ENCODE measurements at places on chromosomes 7 and 10. TPM values are rescaled to one million over a fixed set of nuclear protein-coding genes. Genes with fewer than 3 reads are reported as not detected.

DNA sequence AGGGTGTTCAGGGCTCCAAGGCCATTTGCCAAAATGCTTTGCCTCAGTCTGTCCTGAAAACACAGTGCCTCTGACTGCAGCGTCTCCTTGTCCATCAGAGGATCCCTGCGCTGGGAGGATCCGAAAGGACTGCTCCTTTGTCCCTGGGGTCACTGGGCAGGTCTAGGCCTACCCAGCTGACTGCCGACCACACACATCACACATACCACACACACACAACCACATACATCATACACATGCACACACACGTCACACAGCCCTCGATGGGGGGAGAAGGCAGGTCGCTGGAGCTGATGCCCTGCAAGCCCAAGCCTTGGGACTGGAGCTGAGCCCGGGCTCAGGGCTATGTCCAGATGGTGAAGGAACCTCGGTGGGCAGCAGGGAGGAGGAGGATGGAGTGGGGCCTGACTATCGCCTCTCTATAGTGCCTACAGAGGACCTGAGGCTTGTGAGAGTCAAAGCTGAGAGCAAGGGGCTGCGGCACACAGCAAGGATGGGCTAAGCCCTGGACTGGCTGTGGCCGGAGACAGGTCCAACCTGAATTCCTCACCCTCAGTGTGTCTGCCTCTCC is 29.1 kb downstream of the GPRIN2 start:
- no peak for DNase-seq

DNA sequence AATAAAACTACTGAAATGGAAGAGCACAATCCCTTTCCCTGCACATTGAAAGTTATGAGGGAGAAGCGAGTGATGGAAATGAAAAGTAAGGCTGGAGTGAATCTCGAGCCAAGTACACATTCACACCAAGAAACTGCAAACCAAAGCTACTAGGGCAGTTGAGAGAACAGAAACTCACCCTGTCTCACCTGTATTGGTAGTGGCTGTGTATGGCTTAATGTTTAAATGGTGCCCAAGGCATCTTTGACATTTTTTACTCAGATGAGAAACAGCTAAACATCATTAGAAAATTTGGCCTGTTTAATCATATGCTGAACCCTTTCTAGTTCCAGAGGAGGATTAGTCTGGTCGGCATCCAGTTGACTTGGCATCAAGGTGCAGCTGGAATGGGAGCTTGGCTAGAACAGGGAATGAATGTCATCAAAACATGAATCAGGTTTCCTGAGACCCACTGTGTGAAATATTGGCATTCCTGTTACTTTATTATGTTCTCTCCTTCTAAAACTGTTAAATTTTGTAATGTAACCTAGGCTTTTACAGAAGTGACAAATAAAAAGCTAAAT is 840.8 kb downstream of the GRM8 start:
- peak; percentile 2 for DNase-seq

- DNase-seq: no peak
Measured at GRCh38 chr7:94367949-94368348, 26.7 kb upstream of the COL1A2 start.

DNA sequence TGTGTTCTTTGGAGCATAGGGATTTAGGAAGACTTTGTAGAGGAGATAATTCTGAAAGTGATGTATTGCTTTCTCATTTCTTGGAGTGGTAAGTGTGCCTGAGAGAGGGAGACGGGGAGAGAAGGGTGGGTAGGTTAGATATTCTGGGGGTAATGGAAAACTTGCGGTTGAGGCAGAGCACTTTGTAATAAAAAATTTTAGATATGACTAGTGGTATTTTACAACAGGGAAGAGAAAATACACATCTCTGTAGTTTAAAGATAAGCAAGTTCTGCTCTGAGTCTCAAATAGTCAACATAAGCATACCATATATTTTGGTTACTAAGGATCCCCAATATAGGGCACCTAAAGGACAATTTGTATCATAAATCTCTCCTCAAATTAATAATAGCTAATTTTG is 6.6 kb downstream of the VPS50 start:
- no peak for DNase-seq

- no peak for DNase-seq
Measured at GRCh38 chr7:138712652-138713051, 11.5 kb upstream of the SVOPL start.

DNA sequence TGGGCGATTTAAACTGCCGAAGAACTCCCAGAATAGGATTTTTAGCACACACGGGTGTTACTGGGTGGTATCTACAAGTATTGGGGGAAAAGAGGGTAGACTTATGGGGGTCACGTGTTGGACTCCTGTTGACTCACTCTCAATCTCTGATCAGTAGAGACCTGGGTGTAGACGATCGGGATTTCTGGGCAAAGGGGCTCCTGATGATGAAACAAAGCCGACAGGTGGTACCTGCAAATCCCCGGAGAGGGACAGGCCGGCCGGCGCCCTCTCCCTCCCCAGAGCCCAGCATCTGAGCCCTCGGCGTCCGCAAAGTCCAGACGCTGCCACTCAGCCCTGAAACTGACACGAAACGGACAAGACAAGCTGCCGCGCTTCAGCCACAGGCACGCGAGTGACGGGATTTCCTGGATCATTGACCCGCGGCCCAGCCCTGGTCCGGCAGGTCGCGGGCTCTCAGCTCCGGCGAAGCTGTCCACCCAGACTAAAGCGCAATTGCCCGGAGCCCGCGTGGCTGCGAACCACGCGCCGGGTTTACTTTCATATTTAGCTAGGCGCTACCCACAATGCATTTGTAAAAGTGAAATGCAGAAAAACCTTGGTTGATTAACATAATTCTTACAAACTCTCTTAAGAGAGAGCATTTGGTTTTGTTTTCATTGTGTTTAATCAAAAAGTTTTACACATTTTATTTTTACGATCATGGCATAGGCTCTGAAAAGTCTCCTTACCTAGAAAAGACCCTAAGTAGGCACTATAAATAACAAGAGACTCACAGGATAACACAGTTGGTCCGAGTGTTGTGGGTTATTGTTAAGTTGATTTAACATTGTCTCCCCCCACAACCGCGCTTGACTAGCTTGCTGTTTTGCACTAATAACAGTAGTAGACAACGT is 56.9 kb upstream of the EZH2 start:
- DNase-seq: peak; percentile 95

DNA sequence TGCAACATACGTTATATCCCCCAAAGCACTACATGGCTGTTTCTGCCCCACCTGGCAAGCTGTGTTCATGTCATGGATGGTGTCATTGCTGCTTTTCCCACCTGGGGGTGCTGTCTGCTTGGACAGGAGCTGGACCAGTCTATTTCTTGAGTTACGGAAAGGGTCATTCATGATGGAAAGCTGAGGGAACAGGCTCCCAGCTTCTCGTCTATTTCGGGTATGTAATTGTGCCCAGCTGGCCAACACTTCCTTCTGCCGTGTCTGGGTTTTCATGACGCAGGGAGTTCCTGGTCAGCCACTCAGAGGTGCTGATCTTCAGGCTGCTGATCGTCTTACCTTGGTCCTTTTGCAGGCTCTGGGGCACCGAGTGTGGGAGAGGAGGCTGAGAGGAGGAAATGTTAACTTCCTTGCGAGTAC is 8.6 kb downstream of the BTBD16 start:
- peak; percentile 47 for DNase-seq

GRCh38 chr7:82701949-82702348 is 258.4 kb upstream of the CACNA2D1 start:
- no peak for DNase-seq

DNA sequence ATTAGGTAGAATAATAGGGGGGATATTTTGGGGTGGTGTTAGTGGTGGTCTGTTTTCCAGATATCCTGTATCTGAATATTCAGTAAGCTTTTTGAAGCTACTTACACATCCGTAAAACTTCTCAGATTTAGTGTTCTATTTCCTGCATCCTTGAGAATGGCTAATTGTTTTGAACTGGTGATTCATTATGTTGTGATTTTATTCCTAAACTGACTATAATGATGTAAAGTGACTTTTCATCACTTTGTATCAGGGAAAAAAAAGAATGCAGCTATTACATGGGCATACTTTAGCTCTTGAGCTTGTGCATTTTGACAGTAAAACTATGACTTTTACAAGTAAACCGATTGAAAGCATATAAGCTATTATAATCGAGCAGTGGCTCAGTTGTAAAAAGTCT is 18.2 kb downstream of the WAC start:
- no peak for DNase-seq

DNA sequence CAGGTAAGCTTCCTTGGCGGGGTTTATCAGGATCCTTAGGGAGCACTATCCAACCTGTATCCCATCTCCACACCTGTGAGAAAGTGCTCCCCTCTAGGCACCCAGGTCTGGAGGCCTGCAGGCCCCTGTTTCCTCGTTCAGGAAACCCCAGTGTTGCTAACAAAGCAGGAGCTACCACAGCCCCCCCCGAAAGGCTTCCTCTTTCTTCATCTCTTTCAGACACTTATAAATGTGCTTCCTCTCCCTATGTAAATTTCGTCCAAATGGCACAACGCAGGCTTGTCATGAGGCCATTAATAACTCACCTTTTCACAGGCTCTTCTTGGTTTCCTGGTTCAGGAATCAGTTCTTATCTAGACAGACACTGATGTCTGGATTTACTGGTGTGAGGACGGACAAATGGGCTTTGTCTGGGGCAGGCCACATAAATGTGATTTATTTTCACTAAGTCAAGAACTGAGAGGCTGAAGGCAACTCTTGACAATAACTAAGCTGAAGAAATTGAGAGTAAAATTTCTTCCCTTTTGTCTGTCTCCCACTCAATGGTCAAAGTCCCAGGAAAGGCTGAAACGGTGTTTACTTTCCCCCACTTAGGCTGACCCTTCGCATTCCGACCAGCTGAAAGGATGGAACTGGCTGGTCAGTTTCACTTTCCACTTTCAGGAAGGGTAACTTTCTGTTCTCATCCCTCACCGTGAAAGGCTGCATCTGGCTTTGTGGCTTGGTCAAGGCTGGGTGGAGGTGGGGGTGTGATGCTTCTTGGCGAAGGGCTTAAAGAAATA is 46.8 kb downstream of the PIK3AP1 start:
- no peak for DNase-seq

GRCh38 chr10:87546210-87546609 is 41.5 kb downstream of the MINPP1 start:
- DNase-seq: no peak

DNA sequence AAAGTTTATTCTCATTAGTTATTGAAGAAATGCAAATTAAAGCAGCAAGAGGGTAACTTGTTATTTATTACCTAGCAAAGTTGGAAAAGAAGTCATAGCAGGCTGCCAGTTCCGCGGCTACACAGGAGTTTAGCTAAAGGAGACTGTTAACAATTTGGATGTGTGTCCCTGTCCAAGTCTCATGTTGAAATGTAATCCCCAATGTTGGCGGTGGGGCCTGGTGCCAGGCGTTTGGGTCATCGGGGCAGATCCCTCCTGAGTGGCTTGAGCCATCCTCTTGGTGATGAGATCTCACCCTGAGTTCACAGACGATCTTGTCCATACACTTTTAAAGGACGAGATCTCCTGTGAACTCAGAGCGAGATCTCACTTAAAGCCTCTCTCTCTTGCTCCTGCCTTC is 608.3 kb downstream of the SH2D4B start:
- DNase-seq: no peak

- no peak for DNase-seq
Measured at GRCh38 chr7:98341106-98341505, 59.6 kb downstream of the BRI3 start.

DNA sequence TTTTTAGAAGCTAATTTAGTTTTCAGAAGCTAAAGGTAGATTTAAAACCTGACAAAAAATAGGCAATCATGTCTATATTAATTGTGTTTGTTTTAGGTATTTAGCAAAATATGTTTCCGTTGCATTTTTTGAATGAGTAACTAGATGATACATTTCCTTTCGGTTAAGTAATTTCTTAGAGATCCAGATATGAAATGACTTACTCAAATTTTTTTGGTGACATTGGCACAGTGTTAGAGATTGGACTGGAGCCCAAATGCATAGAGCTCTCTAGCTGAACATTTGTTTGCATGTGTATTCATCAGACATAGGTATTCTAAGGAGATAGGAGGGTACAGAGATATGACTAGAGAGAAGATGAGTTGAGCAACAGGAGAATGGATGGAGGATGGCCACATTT is 1.9 kb downstream of the BUB3 start:
- no peak for DNase-seq

GRCh38 chr7:33210958-33211357 is 81.6 kb downstream of the BBS9 start:
- DNase-seq: no peak

DNA sequence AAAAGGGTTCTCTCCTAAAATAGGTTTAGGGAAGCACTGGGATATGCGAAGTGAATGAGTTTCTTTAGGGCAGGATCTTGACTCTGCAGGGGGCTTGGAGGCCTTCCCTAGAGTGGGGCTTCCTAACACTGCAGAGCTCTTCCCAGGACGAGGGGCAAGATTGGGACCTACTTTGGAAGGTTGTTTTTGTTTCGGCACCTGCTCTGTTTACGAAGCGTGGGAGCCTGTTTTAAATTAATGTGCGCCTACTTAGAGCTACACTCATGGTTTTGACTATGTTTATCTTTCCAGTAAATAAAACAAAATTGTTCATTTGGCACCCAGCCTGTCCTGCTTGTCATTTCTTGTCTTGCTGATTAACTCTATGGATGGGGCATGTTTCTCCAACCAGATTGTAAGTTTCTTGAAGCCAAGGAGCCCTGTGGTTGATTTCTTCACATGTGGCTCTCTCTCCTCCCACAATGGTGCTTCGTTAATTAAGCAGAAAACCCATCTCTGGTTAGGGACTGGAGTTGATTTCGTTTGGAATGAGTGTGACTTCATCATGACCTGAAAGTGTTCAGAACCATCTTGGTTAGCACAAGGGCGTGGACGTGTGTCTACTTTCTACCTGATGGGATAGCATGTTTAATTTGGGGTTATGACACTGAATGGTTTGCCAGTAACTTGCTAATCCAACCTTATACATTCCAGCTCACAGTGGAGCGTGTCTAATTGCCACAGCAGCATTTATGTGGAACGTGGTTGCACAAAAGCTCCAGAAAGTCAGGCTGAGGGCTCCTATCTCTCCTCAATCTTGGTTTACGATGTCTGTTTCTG is 98.1 kb downstream of the TCF7L2 start:
- DNase-seq: no peak

DNA sequence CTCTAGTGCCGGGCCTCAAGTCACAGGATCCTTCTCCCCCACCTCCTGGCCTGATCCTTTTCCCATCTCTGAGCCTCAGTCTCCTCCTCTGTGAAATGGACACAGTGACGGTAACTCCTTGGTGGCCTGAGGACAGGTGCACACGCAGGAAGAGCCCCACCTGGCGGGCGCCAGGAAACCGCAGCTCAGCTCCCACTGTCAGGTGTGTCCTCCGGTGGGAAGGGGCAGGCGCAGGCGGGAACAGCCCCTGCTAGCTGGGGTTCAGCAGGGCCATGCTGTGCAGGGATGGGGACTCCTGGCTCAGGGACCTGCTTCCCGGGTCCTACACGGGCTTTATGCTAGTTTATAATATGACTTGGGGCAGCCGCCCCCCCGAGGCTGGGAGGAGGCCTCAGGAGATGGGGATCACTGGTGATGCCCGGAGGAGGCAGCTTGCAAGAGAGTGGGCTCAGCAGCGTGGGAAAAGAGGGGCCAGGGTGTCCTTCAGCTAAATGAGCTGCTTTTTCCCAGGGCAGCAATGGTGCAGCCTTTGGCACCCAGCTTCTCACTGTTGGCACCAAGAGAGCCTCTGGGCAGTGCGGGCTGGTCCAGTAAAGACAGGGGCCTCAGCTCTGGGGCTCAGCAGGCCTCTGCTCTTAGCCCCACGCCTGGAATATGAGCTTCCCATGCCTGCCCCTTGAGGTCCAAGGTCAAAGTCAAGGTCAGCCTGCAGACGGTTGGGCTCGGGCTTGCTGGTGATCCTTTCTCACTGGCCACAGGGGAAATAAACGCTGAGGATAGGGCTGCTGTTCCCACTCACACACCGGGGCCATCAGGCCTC is 68.0 kb upstream of the FAM20C start:
- DNase-seq: no peak

The PRSS1 gene
- total RNA-seq: not detected

The VPS26A gene
- total RNA-seq: 32.0 TPM

The RAB19 gene
- 0.99 TPM for total RNA-seq

The KIF11 gene
- total RNA-seq: 15.2 TPM

The FAM185A gene
- total RNA-seq: 14.8 TPM

All from spinal cord (tissue), 10 donors.